ENCODE measurements at places on chromosomes 16 and 17. TPM values are rescaled to one million over a fixed set of nuclear protein-coding genes. Genes with fewer than 3 reads are reported as not detected.

Gene SHCBP1
- 1.5 TPM for polyA plus RNA-seq

DNA sequence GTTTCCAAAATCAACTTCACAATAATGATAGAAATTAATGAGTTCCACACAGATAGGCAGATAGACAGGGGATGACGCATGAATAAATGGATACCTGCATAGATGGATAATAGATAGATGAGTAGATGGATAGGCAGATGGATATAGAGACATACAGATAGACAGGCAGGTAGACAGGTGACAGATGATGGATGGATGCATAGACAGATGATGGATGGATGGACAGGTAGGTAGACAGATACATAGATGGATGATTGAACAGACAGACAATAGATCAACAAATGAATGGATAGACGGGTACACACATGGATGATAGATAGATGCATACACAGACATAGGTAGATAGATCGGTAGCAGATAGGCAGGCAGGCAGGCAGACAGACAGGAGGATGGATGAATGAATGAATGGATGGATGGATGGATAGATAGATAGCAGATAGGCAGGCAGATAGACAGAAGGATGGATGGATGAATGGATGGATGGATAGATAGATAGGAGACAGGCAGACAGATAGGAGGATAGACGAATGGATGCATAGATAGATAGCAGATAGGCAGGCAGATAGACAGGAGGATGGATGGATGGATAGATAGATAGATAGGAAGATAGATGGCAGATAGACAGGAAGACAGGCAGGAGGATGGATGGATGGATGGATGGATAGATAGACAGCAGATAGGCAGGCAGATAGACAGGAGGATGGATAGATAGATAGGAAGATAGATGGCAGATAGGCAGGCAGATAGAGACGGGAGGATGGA, 142.5 kb downstream of the RBFOX3 start:
- no peak overlapping the region for H3K4me3 ChIP-seq
- H3K27me3 ChIP-seq: no peaks in the 10 kb centered on the region
- no peaks in the 10 kb centered on the region for H3K4me1 ChIP-seq
- DNase-seq: no peak
- H3K36me3 ChIP-seq: no peaks in the 10 kb centered on the region
- H3K27ac ChIP-seq: no peak overlapping the region

GRCh38 chr17:70144260-70144846, 25.0 kb upstream of the KCNJ2 start:
- H3K4me3 ChIP-seq: no peak overlapping the region
- H3K27ac ChIP-seq: no peak overlapping the region
- no peak for DNase-seq
- no peaks in the 10 kb centered on the region for H3K36me3 ChIP-seq
- H3K4me1 ChIP-seq: no peaks in the 10 kb centered on the region

- no peak overlapping the region for H3K27ac ChIP-seq
- H3K4me3 ChIP-seq: no peak overlapping the region
- DNase-seq: no peak
- no peaks in the 10 kb centered on the region for H3K27me3 ChIP-seq
- H3K36me3 ChIP-seq: peaks cover 65% of the 10 kb centered on the region
Observed at GRCh38 chr16:4876646-4877379, 29.5 kb downstream of the UBN1 start.

DNA sequence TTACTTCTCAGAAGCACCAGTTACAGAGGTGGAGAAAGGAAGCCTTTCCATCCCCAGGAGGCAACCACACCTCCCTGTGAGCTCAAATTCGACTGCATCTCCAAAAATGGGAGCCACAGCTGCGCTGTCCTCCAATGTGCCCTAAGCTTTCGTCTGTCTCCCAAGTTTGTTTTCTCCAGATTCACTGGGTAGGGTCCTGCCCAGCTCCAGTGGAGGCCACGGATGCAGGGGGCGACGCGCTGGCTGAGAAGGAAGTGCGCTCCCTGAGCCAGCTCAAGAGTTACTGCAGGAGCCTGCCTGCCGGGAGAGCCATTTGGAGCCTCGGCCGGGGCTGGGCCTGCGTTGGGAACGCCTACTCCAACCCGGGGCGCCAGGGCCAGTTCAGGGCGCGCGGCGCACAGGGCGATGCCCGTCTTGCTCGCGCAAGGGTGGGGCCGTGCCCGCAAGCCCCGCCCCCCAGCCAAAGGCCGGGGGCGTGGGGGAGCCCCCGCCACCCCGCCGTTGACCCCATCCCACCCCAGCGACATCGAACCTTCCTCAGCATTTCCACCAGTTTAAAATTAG, 19.5 kb downstream of the SIAH1 start:
- H3K4me1 ChIP-seq: peaks cover 12% of the 10 kb centered on the region
- peak; percentile 88 for DNase-seq
- H3K4me3 ChIP-seq: peak overlapping the region; percentile 58
- peak overlapping the region; percentile 78 for H3K27ac ChIP-seq
- H3K36me3 ChIP-seq: peaks cover 4% of the 10 kb centered on the region

GRCh38 chr16:72241930-72242329, 70.0 kb upstream of the PMFBP1 start:
- H3K36me3 ChIP-seq: no peaks in the 10 kb centered on the region
- H3K27ac ChIP-seq: no peak overlapping the region
- no peak overlapping the region for H3K4me3 ChIP-seq

- no peak overlapping the region for H3K4me3 ChIP-seq
- H3K27me3 ChIP-seq: no peaks in the 10 kb centered on the region
- H3K36me3 ChIP-seq: no peaks in the 10 kb centered on the region
Observed at GRCh38 chr17:62109924-62110323, 44.8 kb upstream of the MED13 start.
